ENCODE measurements at places on chromosomes 12 and 14.

GRCh38 chr14:55546212-55546874 is 33.7 kb upstream of the KTN1 start:
- no peak for DNase-seq

GRCh38 chr12:3777206-3777809 is 24.4 kb upstream of the CRACR2A start:
- DNase-seq: no peak

GRCh38 chr14:103527408-103528145 is 1.4 kb upstream of the TRMT61A start:
- DNase-seq: no peak

DNA sequence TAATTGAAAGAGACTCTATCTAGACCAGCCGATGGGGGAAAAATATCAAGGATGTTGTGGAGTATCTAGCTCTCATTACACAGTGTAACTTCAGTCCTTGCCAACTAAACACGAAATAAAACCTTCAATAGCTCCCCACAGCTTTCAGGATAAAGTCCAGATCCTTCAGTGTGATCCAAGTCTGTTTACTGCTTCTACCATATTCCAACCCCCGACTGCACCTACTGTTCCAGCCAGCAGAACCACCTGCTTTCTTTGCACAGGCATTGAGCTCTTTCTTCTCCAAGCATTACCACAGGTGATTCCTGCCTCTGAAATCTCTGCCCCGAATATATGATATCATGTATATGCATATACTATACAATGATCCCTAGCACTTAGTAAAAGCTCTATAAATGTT is 2.2 kb upstream of the LRRC23 start:
- DNase-seq: no peak

DNA sequence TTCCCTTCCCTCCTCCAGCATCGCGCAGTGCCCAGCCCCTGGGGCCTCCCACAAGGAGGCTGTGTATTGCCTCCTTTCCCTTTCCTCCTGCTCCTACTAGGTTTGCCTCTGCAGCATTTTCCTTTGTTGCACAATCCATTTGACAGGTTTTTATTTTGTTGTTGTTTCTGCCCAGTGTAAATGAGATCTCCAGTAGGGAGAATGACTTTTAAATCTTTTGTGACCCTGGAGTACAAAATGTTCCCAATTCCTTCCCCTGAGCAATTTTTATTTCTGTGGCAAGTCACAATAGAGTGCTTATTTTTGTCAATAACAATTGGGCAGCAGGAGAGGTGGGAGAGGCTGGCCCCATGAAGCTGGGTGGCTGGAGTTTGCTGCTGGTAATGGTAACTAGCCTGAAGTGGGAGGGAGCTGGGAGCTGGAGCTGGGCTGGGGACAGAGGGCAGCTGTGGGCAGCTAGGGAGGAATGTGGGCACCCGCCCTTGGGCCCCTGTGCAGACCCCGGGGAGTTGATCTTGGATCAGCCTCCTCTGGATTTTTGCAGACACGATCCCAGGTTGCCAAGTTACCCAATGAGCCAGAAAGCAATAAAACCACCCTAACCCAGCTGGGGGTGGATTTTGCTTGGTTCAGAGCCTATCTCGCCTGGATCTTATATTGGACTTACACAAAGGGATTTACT is 160.1 kb downstream of the KTN1 start:
- no peak for DNase-seq

GRCh38 chr14:32693114-32693513 is 245.6 kb upstream of the NPAS3 start:
- DNase-seq: no peak

DNA sequence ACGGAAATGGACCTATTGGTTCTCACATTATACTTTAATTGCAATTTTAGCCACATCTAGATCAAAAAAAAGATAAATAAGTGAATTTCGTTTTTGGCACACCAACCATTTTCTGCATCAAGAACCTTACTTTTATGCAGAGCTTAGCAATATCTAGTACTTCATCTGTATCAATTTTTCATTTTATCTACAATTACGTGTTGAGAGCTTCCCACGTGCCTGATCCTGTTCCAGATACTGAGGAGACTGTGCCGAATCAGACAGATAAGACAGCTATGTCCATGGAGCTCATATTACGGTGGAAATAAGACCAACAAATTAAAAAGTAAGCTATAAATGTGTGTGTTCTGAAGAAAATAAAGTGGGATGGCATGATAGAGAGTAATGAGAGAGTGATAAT is 101.6 kb downstream of the MGAT4C start:
- no peak for DNase-seq

GRCh38 chr12:65324551-65324950 is 46.1 kb downstream of the MSRB3 start:
- no peak for DNase-seq

DNA sequence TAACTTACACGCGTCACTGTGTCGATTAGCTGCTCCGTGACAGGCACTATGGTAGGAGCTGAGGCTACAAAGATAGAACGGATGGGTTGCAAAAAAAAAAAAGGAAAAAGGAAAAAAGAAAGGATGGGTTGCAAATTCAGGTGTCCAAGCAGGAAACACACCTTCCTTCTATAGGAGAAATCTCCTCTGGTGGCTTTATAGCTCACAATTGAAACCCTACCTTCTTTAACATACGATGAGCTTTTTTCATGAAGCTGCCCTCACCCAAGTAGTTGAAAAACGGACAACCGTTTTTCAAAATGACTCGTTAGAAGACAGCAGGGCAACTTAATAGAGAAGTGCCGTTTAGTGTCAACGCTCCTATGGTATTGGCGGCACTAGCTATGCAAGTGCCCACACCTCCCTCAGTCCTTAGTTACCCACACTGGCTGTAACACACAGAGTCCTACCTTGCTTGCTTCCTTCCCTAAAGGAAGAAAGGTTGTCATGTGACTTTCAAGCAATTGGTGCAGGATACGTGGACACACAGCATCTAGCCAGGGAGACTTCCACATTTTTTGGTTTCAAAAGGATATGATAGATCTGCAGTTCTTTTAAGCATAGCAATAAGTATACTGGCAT is 682 bp upstream of the TRIP11 start:
- no peak for DNase-seq

GRCh38 chr12:132143336-132144071 is 615 bp downstream of the DDX51 start:
- no peak for DNase-seq

DNA sequence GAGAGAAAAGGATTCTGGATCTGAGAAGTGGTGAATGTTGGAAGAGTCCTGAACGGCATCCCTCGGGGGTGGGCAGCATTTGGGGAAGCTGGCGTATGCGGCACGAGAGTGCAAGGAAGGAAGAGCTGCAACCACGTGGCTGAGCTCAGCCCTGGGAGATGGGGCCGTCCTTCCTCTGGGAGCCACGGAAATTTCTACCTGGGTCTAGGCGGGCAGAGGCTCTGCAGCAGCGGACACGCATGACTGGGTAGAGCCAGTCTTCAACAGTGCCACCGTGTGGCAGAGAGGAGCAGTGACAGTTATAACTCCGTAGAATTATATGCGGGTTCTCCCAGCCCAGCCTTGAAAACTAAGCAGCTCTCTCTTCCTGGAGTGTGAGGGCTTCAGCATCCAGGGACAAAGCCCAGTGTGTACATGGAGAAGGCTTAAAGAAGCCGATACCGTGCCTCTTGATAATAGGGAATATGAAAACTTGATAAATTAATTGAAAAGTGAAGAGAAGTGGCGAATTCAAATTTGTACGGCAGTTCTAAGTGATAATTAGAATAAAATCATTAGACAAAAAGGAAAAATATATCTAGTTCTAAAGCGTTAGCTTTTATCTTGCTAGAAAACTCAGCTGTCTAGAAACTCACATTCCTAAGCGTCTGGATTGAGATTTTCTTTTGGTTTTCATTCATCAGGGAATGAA is 82.9 kb upstream of the STXBP6 start:
- peak; percentile 4 for DNase-seq

GRCh38 chr12:76706761-76707160 is 57.2 kb upstream of the ZDHHC17 start:
- no peak for DNase-seq

DNA sequence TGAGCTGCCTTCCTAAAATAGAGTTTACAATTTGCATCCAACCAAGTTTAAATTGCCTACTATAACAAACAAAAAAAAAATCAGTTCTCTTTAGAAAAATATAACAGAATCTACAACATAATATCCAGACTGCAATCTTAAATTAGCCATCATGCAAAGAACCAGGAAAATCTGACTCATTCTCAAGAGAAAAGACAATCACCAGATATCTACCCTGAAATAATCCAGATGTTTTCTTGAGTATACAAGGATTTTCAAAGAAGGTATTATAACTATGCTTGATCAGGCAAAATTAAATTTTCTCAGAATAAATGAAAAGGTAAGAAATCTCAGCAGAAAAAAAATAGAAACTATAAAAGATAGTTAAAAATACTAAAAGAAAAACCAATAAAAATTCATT is 115.6 kb downstream of the CCER1 start:
- DNase-seq: no peak

- no peak for DNase-seq
Measured at GRCh38 chr12:19630536-19630935, 191.2 kb downstream of the AEBP2 start.

DNA sequence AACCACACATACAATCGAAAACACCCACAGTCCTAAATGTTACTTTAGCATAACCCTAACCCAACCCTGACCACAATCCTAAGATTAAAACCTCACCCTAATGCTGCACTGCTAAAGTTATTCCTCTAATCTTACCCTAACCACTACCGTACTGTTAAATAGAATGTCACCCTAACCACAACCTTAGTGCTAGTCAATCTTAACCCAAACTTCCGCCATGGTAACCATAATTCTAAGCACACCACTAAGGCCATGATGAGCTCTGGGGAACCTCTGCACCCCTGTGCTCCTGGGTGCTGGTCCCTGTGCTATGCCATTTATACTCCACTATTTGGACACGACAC is 38.0 kb downstream of the LTBP2 start:
- no peak for DNase-seq

DNA sequence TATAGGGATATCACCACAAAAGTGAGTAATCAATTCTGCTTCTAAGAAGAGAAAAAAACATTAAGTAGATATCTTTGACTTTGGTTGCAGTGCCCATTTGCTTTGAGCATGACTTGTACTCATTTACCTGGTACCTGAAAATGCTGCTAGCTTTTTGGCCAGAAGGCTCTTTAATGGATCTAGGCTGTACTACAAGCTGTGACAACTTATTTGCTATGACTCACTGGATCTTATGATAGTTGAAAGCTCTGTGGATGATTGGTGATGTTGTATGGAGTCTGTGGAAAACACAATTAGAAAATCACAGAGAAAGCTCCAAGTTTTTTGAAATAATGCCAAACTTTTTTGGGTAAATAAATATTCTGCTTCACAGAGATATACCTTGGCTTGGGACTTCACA is 960.9 kb upstream of the FBXO33 start:
- no peak for DNase-seq

DNA sequence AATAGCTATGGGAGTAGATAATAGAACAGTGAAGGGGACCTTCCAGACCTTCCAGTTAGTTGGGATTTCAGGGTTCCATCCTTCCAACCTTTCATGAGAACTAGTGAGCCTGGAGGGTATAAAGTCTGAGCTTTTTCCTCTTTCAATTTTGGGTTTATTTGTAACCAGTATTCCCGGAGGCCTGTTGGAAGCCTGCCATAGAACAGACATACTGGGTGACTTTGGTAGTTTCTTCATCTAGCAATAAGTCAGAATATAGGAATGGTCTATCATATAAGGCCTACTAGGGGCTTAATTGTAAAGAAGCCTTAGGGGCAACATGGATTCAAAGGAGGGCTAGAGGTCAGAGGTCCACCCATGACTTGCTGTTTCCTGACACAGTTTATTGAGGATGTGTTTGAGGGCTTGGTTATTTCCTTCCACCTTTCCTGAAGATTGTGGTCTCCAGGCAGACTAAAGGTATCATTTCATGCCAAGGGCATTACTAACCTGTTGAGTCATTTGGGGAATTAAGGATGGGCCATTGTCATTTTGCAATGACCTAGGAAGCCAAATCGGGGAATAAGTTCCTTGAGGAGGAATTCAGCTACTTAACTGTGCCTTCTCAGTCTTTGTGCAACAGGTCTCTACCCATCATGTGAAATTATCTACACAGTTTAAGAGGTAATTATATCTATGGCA is 410.3 kb downstream of the SLC6A15 start:
- no peak for DNase-seq

DNA sequence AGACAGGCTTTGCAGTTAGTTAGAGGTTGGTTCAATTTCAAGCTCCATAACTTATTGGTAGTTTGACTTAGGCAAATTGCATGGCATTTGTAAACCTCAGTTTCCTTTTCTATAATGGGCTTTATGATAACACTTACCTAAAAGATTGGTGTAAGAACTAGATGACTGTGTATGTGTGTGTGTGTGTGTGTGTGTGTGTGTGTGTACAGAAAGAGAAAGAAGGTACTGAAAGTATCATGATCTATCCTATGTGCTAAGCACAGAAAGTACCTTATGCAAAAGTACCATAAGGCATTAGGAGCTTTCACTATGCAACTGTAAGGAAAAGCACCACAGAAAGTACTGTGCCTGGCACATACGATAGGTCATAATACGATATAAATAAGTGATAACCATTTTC is 304.3 kb upstream of the KITLG start:
- no peak for DNase-seq

DNA sequence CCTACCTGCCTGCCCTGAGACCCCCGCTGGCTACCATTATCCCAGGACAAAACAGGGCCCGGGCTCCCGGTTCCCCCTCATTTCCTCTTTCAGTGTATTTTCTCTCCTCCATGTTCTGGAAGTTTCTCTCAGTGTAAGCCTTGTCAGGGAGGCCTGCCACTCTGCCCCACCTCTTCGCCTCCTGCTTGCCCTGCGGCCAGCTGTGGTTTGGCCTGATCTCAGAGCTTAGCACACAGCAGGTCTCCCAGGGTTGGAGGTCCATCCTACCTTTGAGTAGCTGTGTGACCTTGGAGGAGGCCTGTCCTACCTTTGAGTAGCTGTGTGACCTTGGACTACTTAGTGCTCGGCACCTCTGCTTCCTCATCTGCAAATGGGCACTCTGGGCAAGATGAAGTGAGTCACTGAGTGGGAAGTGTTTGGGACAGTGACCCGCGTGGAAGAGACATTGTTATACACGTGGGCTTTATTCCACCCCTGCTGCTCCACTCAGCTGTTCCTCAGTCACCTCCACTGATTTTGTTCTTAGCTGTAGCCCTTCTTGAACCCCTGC is 212.7 kb downstream of the ZFP36L1 start:
- no peak for DNase-seq

DNA sequence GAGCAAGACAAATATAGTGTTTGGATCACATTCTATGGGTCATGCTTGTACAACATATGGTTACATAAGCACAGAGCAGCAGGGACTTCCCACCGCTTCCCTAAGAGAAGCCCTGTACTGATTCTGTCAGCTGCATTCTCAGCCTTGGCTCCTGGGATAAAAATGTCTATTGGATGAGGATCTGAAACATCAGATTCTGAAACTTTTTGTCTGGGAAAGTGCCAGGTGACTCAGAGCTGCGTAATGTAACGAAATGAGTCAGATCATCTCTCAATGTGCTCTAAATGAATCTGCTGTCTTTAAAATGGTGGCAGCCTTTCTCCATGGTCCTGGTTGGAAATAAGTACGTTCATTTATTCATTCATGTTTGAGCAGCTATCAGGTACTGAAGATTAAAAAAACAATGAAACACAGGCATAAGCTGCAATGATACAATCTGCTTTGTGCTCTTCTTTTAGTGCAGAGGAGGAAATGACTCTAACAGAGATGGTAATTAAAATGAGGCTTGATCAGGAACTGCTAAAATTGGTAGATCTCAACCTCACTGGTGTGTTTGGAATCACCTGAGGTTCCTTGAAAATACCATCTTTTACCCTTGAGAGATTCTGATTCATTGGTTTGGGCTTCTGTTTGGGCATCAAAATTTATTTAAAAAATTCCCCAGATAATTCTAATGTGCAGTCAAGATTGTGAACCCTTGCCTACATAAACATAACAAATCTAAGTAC is 99.1 kb upstream of the NAP1L1 start:
- peak; percentile 23 for DNase-seq

GRCh38 chr12:30696103-30696408 is 387 bp upstream of the IPO8 start:
- DNase-seq: no peak
